Motor neuron (in vitro differentiated cells): ENCODE measurements at places on chromosomes 6 and 20. TPM values are rescaled to one million over a fixed set of nuclear protein-coding genes. Genes with fewer than 3 reads are reported as not detected.

DNA sequence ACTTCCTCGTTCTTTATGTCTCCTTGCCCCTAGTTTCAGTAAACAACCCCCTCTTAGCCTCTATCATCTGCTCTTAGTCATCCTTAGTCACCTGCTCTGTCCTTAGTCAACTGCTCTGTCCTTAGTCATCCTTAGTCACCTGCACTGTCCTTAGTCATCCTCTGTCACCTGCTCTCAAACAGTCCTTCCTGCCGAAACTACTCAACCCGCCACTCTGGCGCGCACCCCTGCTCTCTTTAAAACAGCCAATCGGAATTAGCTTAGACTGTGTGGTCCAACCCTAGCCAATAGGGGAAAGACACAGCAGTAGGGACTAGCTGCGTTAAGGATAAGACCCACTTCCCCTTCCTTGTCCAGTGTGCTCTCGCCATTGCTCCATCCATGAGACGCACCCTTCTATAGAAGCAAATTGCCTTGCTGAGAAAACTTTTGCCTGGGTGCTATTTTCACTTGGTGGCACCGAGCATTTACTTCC lies 73.9 kb downstream of the BACH2 start:
- no peak for ATAC-seq

GRCh38 chr6:33190504-33191107 lies 1.7 kb downstream of the COL11A2 start:
- no peak for ATAC-seq

- no peak for ATAC-seq
Observed at GRCh38 chr20:56769921-56770600, 141.0 kb downstream of the TFAP2C start.

DNA sequence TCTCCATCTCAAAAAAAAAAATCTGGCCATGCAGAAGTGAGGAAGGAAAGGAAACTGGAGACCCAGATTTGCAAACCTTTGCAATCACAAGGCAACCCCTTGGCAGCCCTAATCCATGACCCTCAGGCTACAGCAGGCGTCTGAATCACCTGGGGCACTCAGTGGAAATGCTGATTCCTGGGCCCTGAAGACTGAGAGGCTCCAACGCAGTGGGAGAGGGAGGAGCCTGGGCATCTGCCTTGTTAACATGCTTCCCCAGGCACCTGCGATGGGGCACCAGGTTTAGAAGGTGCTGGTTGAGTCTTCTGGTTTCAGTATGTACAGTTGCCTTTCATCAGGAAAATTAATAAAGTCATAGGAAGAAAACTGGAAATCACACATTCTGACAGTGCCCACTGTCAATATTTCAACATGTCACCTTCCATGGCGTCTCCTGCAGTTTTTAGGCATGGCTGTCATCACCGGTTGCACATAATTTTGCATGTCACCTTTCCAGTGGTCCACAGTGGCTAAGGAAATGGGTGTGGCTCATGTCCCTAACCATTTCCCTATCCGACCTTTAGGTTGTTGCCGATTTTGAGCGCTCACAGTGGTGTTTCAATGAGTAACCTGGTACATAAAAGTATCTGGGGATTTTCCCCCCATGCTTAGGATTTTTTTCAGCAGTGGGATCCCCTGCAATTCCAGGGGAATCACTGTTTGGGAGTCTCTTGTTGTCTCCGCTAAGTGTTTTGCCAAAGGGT lies 56.9 kb downstream of the PREX1 start:
- no peak for ATAC-seq

DNA sequence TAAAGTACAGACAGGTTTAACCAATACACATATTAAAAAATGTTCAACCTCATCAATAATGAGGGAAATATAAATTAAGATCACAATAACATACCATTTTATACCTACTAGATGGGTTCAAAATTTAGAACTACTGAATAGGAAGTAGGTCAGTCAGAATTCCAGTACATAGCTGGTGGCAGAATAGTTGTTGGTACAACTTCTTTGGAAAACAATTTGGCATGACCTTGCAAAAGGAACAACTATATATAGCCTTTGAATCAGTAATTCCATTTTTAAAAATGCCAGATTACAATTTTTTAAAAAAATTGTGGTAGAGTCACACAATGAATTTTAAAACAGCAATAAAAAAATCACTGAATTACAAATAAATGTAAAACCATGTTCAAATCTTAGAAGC lies 165.6 kb downstream of the CDK19 start:
- ATAC-seq = no peak

DNA sequence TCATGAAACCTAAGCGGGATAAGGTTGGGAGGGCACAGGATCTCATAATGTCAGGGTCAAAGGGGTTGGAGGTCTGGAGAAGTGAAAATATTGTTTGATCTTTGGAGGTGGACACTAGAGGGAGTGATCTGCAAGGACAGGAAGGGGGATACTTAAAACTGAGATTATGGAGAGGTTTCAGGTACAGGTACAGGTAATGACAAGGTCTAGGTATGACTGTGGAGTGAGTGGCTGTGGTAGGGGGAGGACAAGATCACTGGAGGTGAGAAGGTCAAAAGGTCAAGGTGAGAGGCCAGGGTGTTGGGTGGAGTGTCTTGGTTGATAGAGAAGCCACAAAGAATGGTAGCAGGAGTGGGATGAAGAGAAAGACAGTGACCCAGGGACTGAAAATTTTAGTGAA lies 16.8 kb upstream of the NOTCH4 start:
- ATAC-seq = no peak

The TRIM40 gene
- total RNA-seq = 0.41 TPM in 1 of 2 replicates, not detected in the other

GRCh38 chr6:148502773-148503135 lies 160.1 kb downstream of the SASH1 start:
- no peak for ATAC-seq

GRCh38 chr6:61909486-61909885 lies 376.5 kb downstream of the KHDRBS2 start:
- ATAC-seq = no peak

The IL17F gene
- not detected in 2 replicates for total RNA-seq

The SIGLEC1 gene
- 0.07 TPM in 1 of 2 replicates, not detected in the other for total RNA-seq

DNA sequence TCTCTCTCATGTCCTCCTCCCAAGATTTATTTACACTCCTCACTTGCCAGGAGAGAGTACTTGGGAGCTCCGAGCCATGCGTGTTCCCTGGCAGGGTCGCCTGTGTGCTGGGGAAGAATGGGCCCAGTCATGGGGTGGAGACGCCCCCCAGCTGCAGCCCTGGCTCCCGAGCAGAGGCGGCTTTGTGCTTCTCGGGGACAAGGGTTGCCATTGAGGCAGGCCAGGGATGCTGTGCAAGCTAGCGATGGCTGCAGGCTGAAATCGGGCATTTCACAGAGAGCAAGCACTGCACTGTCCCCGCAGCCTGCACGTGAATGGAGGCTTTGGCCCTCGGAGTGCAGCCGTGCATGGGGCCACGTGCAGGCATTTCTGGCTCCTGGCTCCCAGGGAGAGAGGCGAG lies 23.8 kb downstream of the PHACTR3 start:
- no peak for ATAC-seq

The HDGFL1 gene
- total RNA-seq = 0.14 and 0.41 TPM in 2 replicates

The KCNK15 gene
- 0.24 and 0.33 TPM in 2 replicates for total RNA-seq

The ANGPT4 gene
- total RNA-seq = 0.06 TPM in 1 of 2 replicates, not detected in the other

DNA sequence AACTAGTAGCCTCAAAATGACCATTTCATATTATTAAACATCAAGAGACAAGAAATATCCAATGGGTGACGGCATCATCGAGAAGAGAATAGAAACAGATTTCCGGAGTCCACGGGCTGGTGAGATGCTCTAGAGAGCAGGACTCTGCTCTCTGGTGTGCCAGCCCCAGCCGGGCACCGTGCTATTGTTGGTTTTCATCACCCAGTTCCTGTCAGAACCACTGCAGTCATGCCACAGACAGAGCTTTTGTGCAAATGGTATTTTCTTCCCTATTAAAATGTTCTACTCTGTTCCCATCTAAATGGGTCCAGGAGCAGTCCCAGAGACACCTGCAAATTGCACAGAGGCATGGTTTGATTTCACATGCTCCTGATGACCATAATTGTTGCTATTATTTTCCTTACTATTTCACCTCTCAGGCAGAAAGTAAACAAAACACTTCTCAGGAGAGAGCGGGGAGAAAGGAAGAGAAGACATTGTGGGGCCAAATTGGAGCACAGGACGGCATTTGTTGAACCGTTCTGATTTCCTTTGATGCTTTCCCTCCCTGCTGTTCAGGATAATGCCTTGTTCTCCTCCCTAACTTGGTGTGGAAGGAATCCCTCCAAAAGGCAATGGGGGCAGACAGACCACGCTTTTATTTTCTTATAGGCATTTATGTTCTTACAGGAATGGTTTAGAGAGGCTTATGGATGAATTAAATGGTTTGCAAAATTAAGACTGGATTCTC lies 11.4 kb upstream of the RAMACL start:
- no peak for ATAC-seq

DNA sequence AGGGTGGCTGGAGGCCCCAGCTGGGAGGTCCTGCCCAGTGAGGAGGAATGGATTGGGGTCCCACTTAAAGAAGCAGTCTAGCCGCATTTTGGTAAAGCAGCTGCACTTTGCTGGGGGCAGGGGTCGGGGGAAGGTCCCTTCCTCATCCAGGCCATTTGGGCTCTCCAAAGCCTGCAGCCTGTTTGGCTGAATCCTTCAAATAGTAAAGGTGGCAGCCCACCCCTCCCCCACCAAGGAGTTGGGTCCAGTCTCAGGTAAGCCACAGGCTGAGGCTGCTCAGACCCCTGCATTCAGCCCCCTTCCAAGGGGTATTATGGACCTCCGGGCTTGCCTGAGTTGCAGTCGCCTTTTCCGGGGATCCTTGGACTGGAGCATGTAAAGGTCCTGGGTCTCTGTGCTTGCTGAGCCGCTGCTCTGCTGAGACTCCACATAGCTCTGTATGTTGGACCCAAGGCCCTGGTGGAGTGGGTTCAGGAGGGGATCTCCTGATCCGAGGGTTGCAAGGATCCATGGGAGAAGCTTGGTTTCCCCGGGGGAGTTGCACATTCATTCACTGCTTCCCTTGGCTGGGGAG lies 417.4 kb downstream of the KHDRBS2 start:
- no peak for ATAC-seq

DNA sequence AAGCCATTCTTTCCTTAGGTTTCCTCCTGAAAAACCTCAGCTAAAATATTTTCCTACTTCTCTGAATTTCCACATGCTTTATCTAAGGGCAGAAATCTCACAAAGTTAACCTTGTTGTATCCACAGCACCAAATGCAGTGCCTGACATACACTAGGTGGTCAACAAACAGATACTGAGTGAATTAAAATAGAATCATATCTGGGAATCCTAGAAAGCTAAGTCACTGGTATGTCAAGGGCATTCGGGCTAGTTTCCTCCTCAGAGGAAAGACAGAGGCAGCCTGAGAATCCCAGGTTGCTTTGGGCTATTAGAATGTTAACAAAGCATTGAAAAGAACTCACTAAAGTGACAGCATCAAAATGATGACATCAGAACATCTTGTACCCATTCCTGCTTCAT lies 132.7 kb upstream of the F13A1 start:
- ATAC-seq = no peak

The USP49 gene
- 11.6 and 14.8 TPM in 2 replicates for total RNA-seq

The SLC26A8 gene
- total RNA-seq = 0.57 and 0.78 TPM in 2 replicates
